HCEC 1CT (cell line): ENCODE measurements at places on chromosomes 13 and 19.

- no peak for DNase-seq
Observed at GRCh38 chr13:78607409-78608251, 4.3 kb upstream of the POU4F1 start.

DNA sequence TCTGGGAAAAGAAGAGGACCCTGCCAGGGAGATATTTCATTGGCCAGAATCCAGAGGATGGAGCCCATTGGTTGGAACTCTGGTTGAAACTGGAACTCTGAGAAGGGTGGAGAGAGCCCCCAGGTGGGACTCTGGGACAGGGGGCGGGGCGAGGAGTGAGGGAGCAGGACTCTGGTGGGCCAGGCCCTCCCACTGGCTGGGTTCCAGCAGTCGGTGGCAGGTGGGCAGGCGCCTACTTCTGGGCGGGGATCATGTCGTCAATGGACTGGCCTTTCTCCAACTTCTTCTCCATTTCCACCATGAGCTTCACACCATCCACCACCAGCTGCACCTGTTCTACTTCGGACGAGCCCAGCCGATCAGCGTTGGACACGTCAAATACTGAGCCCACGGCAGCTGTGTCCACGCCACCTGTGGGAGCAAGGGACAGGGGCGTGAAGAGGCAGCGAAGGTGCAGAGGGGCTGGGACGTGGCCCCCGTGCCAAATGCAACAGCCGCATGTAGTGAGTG lies 16.1 kb downstream of the CKM start:
- DNase-seq, result no peak

DNA sequence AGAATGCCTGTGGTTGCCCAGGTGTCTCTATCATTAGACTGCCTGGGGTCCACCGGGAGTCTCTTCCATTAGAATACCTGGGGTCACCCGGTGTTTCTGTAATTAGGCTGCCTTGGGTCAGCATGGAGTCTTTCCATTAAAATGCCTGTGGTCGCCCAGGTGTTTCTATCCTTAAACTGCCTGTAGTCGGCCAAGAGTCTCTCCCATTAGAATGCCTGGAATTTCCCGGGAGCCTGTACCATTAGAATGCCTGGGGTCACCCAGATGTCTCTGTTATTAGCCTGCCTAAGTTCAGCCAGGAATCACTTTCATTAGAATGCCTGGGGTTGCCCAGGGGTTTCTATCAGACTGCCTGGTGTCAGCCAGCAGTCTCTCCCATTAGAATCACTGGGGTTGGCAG lies 1492.8 kb downstream of the UQCRFS1 start:
- no peak for DNase-seq

DNA sequence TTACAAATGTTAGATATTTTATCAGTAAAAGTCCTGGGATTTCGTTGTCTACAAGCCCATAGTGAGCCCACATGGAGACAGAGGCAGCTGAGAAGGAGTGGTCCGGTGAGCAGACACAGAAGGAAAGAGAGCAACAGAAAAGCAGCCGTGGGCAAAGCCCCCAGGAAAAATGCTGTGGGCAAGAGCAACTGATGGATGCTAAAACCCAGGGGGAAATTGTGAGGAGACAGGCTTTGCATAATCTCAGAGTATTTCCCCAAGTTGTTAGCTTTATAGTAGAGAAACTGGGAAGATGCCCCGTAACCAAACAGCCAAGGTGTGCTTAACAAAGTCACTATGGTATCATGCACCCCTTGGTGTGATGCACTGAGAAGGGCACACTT lies 35.1 kb downstream of the GJA3 start:
- DNase-seq, result no peak

GRCh38 chr19:41872775-41873647 lies 4.1 kb upstream of the CD79A start:
- DNase-seq, result peak; percentile 58

GRCh38 chr19:52734331-52734892 lies 432 bp downstream of the ZNF611 start:
- peak; percentile 1 for DNase-seq

- DNase-seq, result peak; percentile 86
Observed at GRCh38 chr19:13833330-13834243, 38.3 kb downstream of the ZSWIM4 start.
